ENCODE measurements at places on chromosomes 13 and 19.

GRCh38 chr19:35903550-35904179, 1.3 kb downstream of the HCST start:
- peak; percentile 48 for DNase-seq

GRCh38 chr19:7326105-7326877, 22.4 kb upstream of the ARHGEF18 start:
- no peak for DNase-seq

DNA sequence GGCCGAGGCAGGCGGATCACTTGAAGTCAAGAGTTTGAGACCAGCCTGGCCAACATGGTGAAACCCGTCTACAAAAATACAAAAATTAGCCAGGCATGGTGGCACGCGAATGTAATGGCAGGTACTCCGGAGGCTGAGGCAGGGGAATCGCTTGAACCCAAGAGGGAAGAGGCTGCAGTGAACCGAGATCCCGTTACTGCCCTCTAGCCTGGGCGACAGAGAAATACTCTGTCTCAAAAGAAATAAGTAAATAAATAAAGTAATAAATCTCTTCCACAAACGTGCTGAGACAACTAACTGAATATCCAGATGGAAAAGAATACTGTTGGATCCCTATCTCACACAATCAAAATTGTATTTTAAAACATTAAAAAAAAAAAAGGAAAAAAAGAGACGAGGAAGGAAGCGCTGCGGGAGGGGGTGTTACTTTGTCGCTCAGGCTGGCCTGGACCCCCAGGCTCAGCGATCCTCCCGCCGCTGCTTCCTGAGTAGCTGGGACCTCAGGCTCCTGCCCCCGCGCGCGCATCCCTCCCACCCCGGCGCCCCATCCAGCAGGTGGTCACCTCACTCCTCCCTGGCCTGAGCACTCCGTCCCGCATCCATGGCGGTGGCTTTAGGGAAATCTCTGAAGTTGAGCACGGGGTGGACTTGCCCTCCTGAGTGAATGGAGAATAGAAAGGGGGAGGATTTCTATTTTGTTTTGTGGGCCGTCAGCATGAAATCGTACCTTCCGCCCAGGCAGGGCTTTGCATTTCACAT, 628 bp upstream of the ZNF813 start:
- peak; percentile 5 for DNase-seq

DNA sequence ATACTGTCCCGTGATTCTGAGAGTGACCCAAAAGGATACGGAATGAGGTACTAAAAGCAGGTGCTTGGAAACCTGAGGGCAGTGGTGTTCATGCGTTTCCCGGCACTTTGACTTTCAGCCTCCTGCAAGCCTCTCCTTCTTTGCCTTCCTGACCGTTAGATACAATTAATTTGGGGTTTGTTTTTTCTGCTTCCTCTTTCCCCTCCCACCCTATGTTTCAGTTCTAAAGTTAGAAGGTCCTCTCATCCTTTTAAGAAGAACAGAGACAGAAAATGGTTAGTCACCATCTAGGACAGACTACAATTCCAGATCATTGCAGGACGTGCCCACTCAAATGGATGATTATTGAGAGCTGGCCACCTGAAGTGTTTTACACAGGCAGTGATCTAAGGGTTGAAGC, 1.8 kb upstream of the LILRB4 start:
- DNase-seq: no peak

DNA sequence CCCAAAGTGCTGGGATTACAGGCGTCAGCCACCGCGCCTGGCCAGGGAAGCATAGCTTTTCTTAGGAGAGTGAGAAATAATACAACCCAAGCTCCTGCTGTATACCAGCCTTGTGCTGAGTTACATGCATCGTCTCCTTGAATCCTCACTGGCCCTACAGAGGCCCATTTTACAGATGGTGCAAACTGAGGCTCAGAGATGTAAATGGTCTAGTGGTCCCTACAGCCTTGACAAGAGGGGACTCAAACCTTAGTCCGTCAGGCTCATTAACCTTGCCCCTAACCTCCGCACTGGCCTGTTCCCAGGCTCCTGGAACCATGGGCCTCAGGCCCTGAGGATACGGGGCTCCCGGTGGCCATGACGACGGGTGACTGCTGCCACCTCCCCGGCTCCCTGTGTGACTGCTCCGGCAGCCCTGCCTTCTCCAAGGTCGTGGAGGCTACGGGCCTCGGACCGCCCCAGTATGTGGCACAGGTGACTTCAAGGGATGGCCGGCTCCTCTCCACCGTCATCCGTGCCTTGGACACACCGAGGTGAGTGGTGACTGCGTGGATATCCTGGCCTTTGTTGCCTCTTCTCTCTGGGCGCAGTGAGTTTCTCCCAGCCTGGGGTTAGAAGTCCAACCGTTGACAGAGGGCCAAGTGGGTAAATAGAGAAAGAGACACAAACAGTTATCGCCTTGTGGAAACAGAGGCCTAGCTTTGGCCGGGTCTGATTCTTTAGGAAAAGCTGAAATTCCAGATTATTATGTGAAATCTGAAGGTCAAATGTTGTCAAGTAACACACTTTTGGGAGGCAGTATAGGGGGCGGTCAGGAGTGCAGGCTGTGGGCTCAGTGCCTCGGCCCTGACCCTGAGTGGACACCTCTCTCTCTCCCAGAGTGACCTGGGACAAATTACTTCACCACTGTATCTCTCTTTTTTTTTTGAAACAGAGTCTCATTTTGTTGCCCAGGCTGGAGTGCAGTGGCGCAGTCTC, 8.7 kb downstream of the MARCHF2 start:
- DNase-seq: no peak

GRCh38 chr13:71169180-71169579, 697.8 kb downstream of the DACH1 start:
- DNase-seq: no peak

DNA sequence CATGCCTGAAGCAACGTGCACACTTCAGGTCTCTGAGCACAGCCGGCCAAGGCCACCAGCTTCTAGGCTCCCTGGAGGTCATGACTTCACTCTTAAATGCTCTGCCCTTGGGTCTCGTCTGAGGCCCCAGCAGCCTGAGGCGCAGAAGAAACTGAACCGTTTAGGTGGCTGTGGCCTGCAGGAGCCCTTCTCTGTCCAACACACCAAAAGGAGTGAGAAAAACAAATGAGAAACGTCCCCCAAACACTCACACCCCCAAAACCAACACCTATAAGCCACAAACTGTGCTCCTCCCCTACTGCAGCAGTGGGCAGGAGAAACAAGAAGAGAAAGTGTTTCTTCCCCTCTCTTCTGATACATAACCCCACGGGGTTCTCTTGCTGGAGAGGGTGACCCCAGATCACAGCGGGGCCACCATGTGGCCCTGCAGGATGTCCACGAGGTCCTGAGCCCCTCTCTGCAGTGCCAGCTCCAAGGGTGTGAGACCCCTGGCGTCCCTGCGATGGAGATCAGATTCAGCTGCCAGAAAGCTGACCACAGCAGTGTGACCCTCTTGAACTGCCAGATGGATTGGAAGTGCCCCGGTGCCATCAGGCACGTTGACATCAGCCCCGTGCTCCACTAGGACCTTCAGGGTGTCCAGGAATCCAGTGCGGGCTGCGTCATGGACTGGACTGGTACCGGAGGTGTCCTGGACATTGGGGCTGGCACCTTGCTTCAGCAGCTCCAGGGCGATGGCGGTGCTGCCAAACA, 1.0 kb upstream of the KRI1 start:
- no peak for DNase-seq

DNA sequence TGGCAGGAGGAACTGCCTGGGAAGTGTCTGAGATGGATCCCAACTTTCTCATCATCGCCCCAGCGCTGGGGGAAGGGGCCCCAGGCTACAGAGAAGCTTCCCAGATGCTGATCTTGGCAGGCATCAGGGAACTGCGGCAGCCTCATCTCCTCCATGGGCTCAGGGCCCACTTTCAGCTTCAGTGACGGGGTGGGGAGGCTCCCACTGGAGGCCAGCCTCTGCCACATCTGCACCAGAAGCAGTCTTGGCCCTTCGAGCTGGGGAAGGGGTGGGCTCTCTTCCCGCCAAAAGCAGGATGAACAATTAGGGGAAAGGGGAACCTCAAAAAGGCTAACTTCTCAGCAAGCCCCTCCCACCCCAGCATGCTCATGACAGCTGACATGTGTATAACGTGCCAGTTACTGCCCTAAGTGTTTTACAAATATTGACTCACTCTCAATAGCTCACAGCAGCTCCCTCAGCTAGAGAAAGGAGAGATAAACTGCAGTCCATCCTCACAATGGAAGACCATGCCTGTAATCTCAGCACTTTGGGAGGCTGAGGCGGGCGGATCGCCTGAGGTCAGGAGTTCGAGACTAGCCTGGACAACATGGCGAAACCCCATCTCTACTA, 7.1 kb upstream of the S1PR2 start:
- DNase-seq: peak; percentile 72

DNA sequence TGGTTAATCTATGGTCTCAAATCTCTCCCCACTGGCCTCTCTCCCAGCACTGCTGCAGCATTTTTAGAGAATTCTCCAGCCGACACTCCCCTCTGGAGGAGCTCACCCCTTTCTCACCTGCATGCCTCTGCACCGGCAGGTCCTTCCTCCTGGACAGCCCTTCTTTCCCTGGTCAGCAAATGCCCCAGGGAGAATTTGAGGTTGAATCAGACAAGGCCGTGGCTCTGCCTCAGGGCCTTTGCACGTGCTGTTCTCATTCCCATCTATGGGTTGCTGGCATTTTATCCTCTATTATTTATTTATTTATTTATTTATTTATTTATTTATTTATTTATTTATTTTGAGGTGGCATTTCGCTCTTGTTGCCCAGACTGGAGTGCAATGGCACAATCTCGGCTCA, 1.4 kb upstream of the DOCK6 start:
- no peak for DNase-seq

DNA sequence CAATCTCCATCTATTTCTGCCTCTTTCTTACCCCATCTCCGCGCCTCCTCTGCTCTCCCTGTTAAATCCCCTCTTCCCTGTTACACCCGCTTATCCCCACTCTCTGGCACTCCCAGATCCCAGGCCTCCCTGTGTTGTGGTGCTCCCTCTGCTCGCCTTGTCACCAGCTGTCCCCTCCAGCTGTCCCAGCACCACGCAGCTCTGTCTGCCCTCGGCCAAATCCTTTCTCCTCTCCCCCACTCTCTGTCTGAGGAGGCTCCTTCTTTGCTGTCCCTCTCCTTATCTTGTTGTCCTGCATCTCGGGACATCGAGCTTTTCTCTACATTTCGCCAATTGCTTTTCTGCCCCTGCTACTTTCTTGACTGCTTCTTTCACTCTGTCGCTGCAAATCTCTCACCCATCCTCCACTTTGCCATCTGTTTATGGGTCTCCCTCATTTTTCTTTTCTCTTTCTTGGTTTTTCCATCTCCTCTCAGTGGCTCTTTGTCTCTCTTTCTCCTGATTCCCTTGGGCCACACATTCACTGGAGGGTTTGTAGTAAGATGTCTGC, 941 bp downstream of the ZNF160 start:
- DNase-seq: no peak

DNA sequence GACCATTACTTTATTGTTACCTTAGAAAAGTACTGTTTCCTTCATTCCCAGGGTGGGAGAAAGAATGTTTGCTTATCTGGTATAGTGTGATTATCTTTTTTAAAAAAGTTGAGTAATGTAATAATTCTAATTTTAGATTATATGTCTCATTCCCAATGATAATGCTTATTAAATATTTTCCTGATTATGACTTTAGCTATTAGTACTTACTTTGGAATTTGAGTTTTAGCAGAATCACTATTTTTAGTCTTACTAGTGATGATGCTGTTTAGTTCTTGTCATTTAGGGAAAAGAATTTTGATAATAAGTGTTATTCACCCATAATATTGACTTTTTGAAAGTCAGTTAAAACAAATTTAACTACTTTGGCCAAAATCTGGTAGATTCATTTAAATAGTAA, 95.2 kb downstream of the FRY start:
- no peak for DNase-seq

DNA sequence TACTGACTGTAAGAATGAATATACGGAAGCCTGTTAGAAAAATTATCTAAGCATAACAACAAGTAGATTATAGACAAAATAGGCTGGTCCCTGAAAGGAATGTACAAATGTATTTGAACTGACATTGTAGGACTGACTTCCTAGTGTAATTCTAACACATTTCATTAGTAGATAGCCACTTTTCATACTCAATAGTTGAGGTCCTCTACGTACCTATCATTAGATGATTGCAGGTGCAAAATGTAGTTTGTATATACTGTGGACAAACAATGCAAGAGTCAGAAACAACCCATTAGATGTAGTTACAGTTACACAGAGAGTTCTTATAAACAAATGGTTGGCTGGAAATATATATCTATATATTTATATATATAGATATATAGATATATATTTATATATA, 402.3 kb upstream of the SLITRK6 start:
- DNase-seq: no peak

GRCh38 chr13:76937281-76937820, 11.0 kb upstream of the ACOD1 start:
- DNase-seq: peak; percentile 95

- DNase-seq: peak; percentile 89
Measured at GRCh38 chr13:108113407-108113806, 101.9 kb downstream of the LIG4 start.

- DNase-seq: peak; percentile 28
Measured at GRCh38 chr13:84917252-84917878, 881.9 kb downstream of the SLITRK6 start.

Measured in epithelial cell of esophagus (primary cell).